ENCODE measurements at places on chromosomes 3 and 15.
A peak's percentile ranks its signal among the peaks of the same experiment; 100 is the strongest.

GRCh38 chr3:151445273-151446001 lies 15.4 kb downstream of the IGSF10 start:
- DNase-seq, result no peak

GRCh38 chr15:49427372-49427771 lies 4.3 kb downstream of the FGF7 start:
- DNase-seq, result no peak

- DNase-seq, result peak; percentile 32
These were observed 536.9 kb downstream of the ZIC1 start for GRCh38 chr3:147945968-147946519.

GRCh38 chr3:22569570-22569969 lies 633.6 kb upstream of the UBE2E2 start:
- DNase-seq, result no peak

GRCh38 chr3:9810433-9810770 lies 340 bp downstream of the TTLL3 start:
- DNase-seq, result no peak

DNA sequence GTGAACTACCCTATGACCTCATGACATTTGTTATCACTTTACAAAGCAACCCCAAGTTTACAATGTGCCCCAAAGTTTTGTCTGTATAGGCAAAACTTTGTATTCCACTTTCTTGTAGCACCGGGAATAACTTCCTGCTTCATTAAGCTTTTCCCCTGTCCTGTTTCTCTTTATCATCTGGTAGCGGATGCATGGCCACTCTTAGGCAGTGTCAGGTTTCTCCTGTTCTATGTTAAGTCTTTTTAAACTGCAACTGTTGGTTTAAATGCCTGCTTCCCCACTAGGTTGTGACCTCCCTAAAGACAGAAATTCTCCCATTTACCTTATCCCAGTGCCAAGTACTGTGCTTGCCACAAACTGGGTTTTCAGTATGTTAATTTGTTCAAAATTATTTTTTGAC lies 433.6 kb upstream of the DPH6 start:
- no peak for DNase-seq

DNA sequence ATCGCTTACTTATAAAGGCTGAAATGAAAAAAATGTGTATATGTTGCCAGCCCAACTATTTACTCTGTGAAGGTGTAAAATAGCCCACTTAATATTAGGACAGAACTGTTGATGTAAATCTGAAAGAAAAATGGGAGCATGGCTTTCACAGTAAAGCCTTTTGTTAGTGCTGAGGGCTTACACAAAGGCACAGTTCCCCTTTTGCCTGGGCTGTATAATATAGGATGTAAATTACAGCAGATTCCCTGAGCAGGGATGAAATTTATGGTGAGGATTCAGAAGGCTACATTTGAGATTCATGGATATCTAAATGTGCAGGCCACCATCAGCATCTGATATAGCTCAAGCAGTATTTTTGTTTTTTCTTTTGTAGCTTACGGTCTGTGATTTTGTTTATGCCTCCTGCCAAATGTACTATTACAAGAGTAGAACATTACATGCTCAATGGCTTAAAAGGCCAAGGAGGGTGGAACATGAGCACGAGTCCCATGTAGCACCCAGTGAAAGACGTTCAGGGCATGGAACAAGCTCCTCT lies 109.1 kb upstream of the ATP10A start:
- no peak for DNase-seq

DNA sequence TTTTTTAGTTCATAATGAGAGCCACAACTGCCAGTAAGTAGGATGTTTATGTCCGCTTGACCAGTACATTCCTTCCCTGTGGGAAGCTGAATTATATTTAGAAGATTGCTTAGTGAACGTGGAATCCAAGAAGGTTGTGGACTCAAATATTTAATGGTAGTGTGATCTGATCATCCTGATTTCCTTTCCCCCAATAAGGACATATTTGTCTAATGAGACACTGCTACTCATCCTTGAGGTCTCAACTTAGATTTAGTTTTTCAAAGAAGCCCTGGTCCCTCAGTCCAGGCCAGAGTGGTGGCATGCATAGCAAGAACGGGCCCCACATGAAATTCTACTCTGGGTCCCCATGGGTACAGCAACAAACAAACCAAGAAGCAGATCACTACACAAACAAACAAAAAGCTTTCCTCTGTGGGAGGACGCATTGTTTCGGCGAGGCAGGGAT lies 60.8 kb downstream of the USP13 start:
- DNase-seq, result no peak

DNA sequence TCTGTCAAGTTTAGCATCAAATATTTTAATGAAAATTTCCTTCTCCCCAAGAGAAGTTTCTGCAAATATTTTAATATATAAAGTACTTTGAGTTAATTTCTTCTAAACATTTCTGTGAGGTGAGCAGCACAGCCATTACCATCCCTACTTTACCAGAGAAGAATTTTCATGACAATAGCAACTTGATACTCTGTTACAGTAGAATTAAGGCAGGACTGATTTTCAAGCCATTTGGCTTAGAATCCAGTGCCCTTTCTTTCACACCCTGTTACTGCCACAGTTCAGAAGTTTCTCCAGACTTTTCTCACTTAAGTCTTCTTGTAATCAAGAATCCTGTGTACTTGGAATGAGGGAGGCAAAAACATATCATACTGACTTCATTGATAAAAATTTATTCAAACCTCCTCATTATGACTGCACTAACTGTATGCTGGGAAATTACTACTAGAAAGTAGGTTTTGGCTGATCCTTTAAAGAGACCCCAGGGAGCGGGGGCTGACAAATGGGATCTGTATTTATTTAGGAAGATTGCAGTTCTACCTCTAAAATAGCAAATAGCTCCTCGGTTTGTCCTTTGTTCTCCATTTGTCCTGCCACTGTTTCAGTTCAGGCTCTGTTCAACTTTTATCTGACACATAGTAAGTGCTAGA lies 557.0 kb upstream of the SGO1 start:
- no peak for DNase-seq

GRCh38 chr15:34154725-34155204 lies 52.9 kb downstream of the PGBD4 start:
- peak; percentile 72 for DNase-seq

DNA sequence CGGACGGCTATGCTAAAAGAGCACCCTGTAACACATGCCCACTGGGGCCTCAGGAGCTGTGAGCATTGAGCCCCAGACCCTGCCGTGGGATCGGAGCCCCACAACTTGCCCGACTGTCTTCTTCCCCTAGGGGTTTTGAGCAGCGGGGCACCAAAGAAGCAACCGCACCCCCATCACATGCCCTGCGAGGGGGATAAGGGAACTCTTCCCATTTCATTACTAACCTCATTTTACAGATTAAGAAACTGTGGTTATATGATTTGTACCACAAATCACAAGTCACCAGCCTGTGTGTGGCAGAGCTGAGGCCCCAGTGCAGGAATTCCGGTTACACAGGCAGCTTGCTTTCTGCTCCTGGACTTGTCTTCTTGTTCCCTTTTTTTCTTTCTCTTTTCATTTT lies 86.2 kb downstream of the CD47 start:
- no peak for DNase-seq

- no peak for DNase-seq
These were observed 18.7 kb downstream of the MFSD1 start for GRCh38 chr3:158820521-158820920.

DNA sequence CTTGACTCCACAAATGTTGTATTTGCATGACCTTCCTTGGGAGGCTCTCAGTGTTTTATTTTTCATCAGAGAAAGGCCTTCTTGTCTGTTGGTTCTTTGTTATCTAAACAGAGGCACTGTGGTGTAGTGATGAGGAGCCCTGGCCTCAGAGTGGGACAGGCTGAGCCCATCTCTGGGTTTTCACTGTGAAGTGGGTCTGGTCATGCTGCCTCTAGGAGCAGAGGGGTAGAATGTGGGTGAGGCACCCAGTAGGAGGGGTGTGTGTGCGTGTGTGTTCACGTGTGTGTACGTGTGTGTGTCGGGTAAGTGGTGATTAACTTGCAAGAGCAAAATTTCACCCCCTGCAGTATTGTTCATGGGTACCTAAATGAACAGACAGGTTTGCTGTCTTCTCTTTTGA lies 14.4 kb downstream of the KLF13 start:
- no peak for DNase-seq

- no peak for DNase-seq
These were observed 20.6 kb downstream of the ARHGAP31 start for GRCh38 chr3:119314821-119315220.

- no peak for DNase-seq
These were observed 13.4 kb downstream of the MAPKAPK3 start for GRCh38 chr3:50630394-50630793.

GRCh38 chr3:151969026-151969642 lies 95.7 kb downstream of the SUCNR1 start:
- DNase-seq, result no peak

DNA sequence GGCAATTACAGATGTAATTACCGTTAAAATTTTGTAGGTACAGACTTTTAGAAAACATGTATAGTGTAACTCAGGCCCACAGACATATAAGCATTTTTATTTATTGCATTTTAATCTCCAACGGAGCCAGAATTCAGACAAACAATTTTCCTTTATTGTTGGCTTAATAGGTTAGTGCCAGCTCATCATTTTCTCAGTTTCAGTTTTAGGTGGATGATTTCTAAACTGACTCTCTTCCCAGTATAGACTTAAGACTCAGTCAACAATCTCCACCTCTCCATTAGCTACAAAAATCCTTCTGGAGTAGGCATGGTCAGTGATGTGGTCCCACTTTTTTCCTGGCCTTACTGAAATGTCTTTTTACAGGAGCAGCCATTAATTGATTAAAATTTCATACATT lies 994.6 kb downstream of the TBL1XR1 start:
- no peak for DNase-seq

- DNase-seq, result no peak
These were observed 6.1 kb upstream of the SLCO2A1 start for GRCh38 chr3:134035836-134036235.

- DNase-seq, result no peak
These were observed 143.2 kb upstream of the LIPC start for GRCh38 chr15:58288592-58288991.

GRCh38 chr3:174010907-174011306 lies 613.4 kb downstream of the NLGN1 start:
- DNase-seq, result no peak

- no peak for DNase-seq
These were observed 727.7 kb downstream of the ROBO1 start for GRCh38 chr3:79040091-79040490.

DNA sequence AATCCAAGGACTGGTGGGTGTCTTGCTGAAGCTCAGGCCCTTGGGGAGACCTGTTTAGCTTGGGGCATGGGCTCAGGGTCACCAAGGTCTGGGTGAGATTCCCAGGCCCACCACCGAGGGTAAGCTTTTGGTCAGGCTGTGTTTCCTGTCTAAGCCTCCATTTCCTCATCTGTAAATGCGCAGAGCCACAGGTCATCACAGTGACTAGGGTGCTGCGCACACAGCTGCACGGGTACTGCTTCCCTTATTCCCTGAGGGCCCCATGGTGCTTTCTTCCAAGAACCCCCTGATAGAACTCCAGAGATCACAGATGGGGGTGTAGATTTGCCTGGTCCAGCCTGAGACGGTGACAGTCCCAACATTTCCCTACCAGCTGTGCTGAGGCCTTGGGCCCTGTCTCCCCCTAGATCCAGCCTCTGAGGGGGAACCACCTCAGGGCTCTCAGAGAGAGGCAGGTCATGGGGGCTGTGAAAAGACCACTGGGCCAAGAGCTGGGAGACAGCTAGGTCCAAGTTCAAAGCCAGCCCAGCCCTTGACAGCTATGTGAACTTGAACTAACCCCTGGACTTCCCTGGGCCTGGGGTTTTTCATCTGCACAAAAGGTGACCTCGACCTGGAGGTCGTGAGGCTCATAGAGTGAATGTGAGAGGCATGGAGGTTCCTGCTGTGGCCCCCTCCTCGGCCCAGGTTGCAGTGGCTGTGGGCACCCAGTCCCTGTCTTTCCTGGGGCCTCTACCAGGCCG lies 60.7 kb downstream of the SEMA3G start:
- DNase-seq, result no peak

GRCh38 chr3:3448468-3448867 lies 269.0 kb upstream of the CRBN start:
- no peak for DNase-seq

DNA sequence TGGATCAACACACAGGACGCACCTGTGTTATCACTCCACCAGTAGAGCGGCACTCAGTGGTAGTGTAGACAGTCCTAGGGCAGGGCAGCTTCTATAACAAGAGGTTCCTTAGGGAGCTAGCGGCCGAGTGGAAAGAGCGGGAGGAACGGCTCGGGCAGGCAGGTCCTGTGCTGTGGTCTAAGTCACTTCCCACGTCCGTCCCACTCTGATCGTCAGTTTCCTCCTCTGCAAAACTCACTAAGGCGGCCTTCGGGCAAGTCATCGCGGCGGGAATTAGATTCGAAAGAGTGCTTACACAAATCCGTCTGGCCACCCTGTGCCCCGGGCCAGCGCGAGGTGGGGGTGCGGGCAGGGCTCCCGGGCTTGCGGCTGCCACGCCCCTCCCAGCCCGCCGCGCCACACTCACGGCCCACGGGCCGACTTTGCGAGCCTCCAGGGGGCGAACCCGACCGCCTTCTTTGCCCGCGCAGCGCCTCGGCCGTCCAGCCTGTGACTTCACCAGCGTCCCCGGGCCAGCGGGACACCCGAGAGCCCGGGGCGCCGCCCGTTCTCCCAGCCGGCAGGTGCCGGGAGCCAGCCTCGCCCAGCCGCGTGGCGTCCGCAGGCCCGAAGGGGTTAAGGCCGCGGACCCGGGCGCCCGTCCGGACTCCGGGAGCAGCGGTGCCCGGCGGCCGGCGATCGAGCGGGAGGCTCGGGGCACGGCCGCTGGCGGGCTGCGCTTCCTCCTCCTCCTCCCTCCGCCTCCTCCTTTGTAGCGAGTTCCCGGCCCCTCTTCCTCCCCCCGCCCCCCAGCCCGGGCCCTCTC lies 416 bp upstream of the CORO2B start:
- no peak for DNase-seq
